COLO829 (cell line): ENCODE measurements at places on chromosomes 1 and 21.
A peak's percentile ranks its signal among the peaks of the same experiment; 100 is the strongest.

DNA sequence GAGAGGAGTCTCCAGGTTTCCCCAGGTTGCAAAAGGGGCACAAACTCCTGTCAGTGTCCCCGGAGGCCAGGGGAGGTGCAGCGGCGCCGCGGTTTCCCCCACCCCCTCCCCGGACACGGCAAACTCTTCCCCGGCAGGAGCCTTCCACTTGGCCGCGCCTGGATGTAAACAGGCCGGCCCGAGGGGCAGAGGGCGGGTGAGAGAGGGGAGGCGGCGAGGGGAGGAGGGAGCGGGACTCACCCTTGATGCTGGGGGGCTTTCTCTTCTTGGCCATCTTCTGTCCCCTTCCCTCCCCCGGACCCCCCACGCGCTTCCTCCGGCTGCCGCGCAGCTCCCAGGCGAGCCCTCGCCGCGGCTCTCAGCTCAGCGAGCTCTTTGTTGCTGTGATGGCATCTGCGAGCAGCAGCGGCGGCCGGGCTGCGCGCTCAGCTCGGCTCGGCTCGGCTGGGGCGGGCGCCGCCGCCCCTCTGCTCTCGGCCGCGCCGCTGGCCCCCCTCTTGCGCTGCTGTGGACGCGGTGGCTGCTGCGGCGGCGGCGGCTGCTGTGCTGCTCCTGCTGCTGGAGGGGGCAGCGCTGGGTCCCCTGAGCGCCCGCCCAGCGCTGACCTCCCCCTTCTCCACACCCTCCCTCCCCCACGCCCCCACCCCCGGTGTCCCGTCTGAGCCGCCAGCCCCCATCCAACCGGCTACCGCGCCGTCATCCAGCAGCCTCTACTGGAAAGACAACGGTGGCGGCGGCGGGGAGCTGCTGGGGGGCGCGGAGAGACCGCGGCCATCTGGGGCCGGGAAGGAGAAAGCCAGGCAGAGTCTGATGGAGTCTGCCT is 4.9 kb upstream of the SLC44A5 start:
- no peak for DNase-seq

- DNase-seq: no peak
Measured at GRCh38 chr1:18734461-18735223, 104.0 kb downstream of the PAX7 start.

DNA sequence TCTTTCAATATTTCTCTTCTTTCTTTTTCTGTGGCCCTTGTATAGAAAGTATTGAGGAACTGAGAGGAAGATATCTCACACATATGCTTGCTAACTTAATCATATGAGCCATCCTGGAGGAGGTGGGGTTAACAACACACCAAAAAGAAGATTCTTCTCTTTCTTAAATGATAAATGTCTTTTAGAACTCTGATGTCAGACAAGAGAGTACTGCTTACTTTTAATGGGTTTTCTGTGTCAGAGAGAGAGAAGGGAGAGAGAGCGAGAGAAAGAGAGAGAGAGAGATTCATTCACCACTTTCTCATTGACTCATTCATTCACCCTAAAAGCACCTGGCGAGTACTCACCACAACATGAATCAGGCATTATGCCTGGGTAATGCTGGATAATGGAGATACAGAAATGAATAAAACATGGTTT is 250.3 kb upstream of the SGIP1 start:
- DNase-seq: no peak

DNA sequence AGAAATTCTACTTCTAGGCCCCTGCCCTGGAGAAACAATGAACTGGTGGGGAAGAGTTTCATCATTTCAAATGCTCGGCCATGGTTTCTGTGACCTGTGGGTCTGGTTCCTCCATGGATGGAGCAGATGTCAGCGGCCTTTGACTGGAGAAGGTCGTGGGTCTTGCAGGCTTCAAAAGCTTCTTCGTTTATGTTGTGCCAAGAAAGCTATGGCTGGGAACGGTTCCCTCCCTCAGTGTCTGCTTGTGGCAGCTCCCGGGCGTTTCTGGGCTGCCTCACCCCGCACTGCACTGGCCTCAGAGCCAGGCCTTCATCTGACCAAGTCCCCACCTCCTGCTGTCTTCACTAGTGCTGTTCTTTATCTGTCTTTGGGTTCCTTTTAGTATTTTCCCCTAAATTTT is 46.4 kb upstream of the POFUT2 start:
- no peak for DNase-seq

DNA sequence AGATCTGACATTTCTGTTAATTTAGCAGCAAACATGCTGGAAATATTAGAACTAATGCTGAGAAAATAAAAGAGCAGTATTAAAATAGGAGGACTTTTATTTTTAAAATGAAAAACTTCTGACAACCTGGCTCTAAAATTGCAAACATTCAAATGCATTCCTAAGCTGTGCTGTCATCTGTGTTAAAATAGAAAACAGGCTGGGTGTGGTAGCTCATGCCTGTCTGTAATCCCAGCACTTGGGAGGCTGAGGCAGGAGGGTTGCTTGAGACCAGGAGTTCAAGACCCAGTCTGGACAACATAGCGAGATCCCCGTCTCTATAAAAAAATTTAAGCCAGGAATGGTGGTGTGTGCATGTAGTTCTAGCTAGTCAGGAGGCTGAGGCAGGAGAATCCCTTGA is 44.6 kb downstream of the MIGA1 start:
- no peak for DNase-seq

DNA sequence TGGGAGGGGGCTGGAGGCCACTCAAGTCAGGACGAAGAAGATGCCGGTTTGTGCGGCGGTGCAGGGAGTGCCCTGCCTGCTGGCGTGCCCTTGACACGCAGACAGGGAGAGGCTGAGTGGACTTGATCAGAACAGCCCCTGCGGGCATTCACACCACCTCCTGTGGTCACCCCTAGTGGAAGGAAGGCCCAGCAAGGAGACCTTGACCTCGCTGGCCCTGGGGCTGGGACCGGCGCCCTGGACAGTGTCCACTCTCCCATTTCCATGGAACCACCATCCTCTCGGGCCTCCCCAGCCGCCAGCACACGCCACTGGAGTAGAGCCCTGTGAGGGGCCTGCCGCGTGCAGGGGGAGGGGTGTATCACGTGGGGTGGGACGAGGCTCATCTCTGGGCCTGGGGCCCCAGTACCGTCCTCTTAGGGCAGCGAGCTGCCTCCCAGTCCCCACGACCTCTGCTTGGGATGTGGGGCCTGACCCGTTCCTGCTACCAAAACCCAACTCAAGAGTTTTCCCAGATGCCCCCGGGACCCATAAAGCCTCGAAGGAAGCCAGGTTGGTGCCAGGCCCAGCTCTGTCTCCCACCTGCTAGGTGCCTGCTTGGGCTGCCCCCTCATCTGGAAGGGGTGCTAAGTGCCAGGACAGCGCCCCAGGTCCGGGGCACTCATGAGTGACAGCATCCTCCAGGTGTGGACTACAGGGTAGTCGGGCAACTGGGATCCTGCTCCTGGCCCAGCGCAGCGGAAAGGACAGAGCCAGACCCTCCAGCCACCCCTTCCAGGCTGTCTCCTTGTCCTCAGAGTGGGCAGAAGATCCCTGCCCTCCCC is 62.8 kb downstream of the SLX9 start:
- DNase-seq: no peak

- no peak for DNase-seq
Measured at GRCh38 chr1:187938092-187938491, 1109.3 kb downstream of the PLA2G4A start.

- DNase-seq: no peak
Measured at GRCh38 chr1:56068908-56069307, 510.5 kb downstream of the PLPP3 start.

- peak; percentile 62 for DNase-seq
Measured at GRCh38 chr1:59971464-59971911, 44.9 kb upstream of the CYP2J2 start.

DNA sequence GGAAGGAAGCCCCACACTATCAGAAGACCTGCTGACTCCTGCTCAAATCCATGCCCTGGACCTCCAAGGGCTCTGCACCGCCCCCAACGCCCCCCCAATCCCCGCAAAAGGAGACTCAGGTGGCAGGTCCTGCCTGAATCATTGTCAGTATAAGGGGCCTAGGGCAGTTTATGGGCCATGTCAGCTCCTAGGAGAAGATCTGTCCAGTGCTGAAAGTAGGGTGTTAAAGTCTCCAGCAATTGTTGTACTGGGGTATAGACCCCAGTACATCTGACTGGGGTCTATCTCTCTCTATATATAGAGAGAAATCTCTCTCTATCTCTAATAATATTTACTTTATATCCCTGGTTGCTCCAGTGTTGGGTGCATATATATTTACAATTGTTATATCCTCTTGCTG is 12.1 kb upstream of the OLIG2 start:
- no peak for DNase-seq

- no peak for DNase-seq
Measured at GRCh38 chr21:18253799-18254198, 9.2 kb downstream of the CHODL start.

DNA sequence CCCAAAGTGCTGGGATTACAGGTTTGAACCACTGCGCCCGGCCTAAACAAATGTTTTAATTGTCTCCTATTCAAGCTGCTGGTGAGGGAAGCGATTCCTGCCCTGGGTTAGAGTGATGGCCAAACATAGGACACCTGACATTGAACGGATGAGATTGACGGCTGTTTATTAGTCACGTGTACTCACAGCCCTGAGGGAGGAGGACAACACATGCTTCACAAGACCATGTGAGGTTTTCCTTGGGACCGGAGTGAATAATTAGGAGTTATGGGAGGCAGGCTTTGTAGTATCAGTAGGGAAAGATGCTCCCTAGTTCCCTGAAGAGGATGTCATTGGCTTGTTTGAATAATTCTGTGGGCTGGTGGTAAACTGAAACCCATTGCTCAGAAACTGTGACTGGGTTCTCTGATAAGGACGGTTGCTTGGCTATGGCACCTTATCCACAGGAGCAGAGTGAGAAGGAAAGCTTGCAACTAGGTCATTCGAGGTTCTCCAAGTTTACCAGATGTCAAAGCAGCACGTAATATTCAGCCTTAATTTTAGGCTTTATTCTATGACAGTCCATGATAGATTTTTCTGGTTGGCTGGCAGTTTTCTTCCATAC is 245.8 kb downstream of the PLA2G4A start:
- DNase-seq: no peak

DNA sequence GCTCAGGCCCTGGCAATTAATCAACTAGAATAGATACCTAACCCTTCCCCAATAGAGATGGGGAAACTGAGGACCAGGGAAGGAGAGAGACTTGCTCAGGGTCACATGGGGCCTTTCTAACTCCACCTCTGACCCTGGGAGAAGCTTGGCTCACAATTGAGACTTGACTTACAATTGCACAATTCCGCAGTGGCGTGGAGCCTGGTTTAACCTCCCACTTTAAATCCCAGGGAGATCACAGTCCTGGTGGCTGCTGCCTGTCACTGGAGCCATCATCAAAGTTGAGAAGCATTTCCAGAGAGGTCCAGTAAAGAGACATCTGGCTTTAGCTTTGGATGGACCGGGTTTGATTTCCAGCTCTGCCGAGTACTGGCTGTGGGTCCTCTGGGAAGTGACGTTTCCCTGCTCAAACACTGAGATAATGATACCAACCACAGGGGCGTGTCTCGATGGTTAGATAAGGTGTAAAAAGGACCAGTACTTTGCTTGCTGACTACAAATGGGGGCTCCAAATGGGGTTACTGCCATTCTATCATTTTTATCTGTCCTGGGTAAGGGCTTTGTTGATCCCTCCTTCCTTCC is 39.3 kb downstream of the TRIM62 start:
- DNase-seq: no peak

DNA sequence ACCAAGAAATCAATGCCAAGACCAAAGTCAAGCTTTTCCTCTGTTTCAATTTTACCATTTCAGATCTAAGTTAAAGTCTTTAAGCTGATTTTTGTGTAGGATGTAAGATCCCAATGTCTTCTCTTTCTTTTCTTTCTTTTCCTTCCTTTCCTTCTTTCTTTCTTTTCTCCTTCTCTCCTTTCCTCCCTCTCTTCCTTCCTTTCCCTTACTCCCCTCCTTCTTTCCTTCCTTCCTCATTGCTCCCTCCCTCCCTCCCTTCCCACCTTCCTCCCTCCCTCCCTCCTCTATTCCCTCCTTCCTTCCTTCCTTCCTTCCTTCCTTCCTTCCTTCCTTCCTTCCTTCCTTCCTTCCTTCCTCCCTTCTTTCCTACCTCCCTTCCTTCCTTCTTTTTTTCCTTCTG is 197.5 kb downstream of the KCNT2 start:
- no peak for DNase-seq

- DNase-seq: no peak
Measured at GRCh38 chr1:202807451-202807925, 733 bp downstream of the KDM5B start.

- no peak for DNase-seq
Measured at GRCh38 chr21:31442339-31442738, 98.3 kb upstream of the TIAM1 start.

DNA sequence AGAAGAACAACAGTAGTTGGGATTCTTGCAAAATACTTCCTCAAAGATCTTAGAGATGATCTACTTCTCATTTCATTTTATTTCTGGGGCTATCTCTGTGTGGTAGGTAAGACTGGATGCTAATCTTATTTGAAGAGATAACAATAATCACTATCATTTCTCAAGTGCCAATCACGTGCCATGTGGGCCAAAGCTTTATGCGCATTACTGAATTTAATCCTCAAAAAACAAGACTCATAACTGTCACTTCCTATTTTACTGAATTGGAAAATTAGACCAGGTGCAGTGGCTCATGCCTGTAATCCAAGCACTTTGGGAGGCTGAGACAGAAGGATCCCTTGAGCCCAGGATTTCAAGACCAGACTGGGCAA is 121.7 kb downstream of the KCNN3 start:
- DNase-seq: no peak

GRCh38 chr1:112983537-112984131 is 27.6 kb upstream of the SLC16A1 start:
- no peak for DNase-seq

DNA sequence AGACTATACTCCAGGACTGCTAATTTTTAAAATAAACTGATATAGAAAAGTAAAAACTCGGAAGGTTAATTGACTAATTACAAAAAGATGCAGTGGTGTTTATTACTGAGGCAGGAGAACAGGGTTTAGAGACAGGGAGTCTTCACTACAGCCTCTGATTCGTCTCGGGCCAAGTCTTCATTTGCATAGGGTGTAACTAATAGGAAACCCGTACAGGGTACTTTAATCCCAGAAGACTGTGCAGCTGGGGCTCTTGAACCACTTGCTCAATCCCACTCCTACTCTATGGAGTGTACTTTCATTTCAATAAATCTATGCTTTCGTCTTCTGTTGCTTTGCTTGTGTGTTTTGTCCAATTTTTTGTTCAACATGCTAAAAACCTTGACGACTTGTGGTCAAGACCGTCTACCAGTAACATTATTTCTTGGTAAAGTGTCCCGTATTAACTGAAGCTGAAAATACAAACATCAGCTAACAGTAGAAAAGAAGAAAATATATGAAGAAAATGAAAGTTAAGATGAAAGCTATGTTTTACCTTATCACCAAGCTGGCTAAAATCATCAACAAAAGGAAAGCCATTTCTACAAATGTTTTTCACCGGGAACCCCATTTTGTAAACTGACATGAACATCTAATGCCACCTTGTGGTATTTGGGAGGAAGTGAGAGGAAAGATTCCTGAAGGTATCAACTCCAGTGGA is 8.0 kb downstream of the SDHB start:
- DNase-seq: peak; percentile 52
